Transverse colon (tissue), 4 donors: ENCODE measurements at places on chromosomes 5 and 9.

- H3K27me3 ChIP-seq, result no peaks in the 10 kb centered on the region
- no peak overlapping the region for H3K4me3 ChIP-seq
- H3K36me3 ChIP-seq, result no peaks in the 10 kb centered on the region
- no peak overlapping the region for H3K27ac ChIP-seq
- H3K4me1 ChIP-seq, result no peaks in the 10 kb centered on the region
Observed at GRCh38 chr9:3783156-3783555, 257.4 kb upstream of the RFX3 start.

DNA sequence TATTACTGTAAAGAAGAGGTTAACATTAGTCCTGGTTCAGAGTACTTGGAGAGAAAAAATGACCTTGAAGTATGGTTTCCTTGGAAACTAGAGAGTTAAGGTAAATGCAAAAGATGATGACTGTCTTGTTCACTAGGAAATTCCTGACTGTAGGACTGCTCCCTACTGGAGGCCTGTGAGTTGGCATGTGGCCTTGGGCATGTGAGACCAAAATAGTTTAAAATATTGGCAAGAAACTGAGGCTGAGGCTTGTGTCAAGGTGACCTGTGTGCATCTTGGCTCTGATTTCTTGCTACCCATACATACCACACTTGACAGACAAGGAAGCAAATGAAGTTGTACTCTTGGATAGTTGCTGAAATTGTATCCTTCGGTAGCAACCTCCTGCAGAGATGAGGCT, 96.5 kb downstream of the TARS1 start:
- no peak overlapping the region for H3K27ac ChIP-seq
- no peak overlapping the region for H3K4me3 ChIP-seq
- H3K4me1 ChIP-seq, result no peaks in the 10 kb centered on the region
- H3K36me3 ChIP-seq, result no peaks in the 10 kb centered on the region

DNA sequence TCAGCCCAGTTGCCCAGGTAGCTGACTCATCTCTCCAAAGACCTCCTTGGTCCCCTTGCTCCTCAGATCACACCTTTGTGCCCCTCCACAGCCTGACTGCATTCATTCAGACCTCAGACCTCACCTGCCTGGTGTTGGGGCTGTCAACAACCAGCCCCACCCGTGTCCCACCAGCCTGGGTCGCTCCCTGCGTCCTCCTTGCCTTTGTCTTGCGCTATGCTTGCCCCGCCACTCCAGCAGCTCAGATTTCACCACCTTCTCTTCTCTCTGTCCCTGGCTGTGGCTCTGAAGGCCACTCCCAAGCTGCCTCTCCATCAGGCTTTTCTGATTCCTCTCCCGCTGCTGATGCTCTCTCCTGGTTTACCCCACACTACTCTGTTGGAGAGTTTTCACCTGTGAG, 103.5 kb downstream of the MVB12B start:
- no peak overlapping the region for H3K4me3 ChIP-seq
- no peaks in the 10 kb centered on the region for H3K4me1 ChIP-seq
- no peaks in the 10 kb centered on the region for H3K27me3 ChIP-seq
- DNase-seq, result no peak

DNA sequence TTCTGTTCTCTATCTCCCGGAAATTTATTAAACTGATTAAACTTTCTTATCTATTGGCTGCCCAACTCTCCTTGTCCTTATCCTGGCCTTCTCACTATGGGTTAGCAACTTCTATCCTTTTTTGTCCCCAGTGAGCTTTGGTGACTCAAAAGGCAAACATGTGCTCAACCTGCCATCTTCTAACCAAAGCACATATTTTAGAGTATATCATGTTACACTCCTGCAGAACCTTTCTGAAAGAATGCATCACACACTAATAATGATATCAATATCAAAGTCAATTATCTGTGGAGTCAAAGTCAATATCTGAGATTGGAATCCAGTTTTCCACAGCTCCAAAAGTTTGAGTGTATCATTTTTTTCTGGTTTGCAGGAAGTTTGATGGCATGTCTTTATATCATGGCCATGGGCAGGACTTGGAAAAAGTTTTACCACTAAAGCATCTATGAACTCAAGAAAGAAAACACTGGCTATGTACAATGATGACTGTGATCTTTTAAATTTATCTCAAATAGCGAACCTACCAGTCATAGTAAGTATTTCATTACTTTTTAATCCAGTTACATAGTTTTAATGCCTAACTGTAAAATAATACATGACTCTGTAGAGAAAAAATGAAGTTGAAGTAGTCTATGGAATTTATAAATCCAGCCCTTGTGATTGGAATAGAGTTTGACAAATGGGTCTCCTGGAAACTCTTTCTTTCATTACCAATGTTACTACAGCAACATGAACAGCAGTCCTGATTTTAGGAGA, 166.8 kb downstream of the DROSHA start:
- no peak overlapping the region for H3K27ac ChIP-seq
- no peaks in the 10 kb centered on the region for H3K36me3 ChIP-seq
- no peak overlapping the region for H3K4me3 ChIP-seq
- no peaks in the 10 kb centered on the region for H3K27me3 ChIP-seq

GRCh38 chr9:96202971-96203780, 98.8 kb downstream of the HSD17B3 start:
- H3K36me3 ChIP-seq, result no peaks in the 10 kb centered on the region
- no peaks in the 10 kb centered on the region for H3K27me3 ChIP-seq
- no peaks in the 10 kb centered on the region for H3K4me1 ChIP-seq
- no peak for DNase-seq
- no peak overlapping the region for H3K4me3 ChIP-seq
- H3K27ac ChIP-seq, result no peak overlapping the region

DNA sequence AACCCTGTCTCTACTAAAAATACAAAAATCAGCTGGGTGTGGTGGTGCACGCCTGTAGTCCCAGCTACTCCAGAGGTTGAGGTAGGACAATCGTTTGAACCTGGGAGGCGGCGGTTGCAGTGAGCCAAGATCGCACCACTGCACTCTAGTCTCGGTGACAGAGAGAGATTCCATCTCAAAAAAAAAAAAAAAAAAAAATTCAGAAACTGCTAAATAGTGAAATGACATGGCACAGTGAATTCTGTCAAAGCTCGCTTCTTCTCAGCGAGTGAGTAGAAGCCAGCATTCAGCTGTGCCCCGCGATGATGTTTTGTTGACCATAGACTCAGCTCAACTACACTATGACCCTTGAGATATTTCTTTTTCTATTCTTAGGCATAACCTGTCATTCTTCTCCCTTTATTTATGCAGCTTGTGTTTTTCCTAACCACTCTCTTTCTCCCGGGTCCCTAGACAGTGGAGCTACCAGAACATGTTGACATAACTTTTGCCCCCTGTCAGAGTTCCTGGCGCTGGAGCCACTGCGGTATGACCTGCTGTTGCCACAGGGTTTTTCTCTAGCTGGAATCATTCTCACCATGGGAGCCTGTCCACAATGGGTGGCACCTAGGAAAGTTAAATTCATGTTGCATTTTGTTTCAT, 13.5 kb upstream of the IQGAP2 start:
- H3K4me1 ChIP-seq, result no peaks in the 10 kb centered on the region
- H3K4me3 ChIP-seq, result no peak overlapping the region
- no peak for DNase-seq
- H3K27ac ChIP-seq, result no peak overlapping the region

GRCh38 chr5:139445325-139446170, 6.2 kb upstream of the DNAJC18 start:
- H3K27ac ChIP-seq, result no peak overlapping the region
- no peak for DNase-seq
- H3K4me3 ChIP-seq, result no peak overlapping the region
- no peaks in the 10 kb centered on the region for H3K4me1 ChIP-seq

GRCh38 chr9:137875846-137876245, 1.7 kb upstream of the CACNA1B start:
- H3K4me3 ChIP-seq, result no peak overlapping the region
- no peak overlapping the region for H3K27ac ChIP-seq
- H3K4me1 ChIP-seq, result peaks cover 7% of the 10 kb centered on the region
- H3K27me3 ChIP-seq, result peaks cover 51% of the 10 kb centered on the region
- no peak for DNase-seq
- no peaks in the 10 kb centered on the region for H3K36me3 ChIP-seq

- no peak overlapping the region for H3K27ac ChIP-seq
- no peaks in the 10 kb centered on the region for H3K36me3 ChIP-seq
- H3K4me3 ChIP-seq, result no peak overlapping the region
Observed at GRCh38 chr5:103375350-103375749, 116.8 kb downstream of the MACIR start.

- H3K4me3 ChIP-seq, result no peak overlapping the region
- H3K27ac ChIP-seq, result peak overlapping the region; percentile 78
- no peaks in the 10 kb centered on the region for H3K27me3 ChIP-seq
- H3K4me1 ChIP-seq, result peaks cover 4% of the 10 kb centered on the region
- peak; percentile 60 for DNase-seq
Observed at GRCh38 chr5:172740428-172741205, 30.4 kb downstream of the DUSP1 start.

- H3K27me3 ChIP-seq, result no peaks in the 10 kb centered on the region
- no peak for DNase-seq
- H3K36me3 ChIP-seq, result no peaks in the 10 kb centered on the region
- no peak overlapping the region for H3K27ac ChIP-seq
- peaks cover 17% of the 10 kb centered on the region for H3K4me1 ChIP-seq
- no peak overlapping the region for H3K4me3 ChIP-seq
Observed at GRCh38 chr5:145588113-145588512, 247.0 kb downstream of the PRELID2 start.

DNA sequence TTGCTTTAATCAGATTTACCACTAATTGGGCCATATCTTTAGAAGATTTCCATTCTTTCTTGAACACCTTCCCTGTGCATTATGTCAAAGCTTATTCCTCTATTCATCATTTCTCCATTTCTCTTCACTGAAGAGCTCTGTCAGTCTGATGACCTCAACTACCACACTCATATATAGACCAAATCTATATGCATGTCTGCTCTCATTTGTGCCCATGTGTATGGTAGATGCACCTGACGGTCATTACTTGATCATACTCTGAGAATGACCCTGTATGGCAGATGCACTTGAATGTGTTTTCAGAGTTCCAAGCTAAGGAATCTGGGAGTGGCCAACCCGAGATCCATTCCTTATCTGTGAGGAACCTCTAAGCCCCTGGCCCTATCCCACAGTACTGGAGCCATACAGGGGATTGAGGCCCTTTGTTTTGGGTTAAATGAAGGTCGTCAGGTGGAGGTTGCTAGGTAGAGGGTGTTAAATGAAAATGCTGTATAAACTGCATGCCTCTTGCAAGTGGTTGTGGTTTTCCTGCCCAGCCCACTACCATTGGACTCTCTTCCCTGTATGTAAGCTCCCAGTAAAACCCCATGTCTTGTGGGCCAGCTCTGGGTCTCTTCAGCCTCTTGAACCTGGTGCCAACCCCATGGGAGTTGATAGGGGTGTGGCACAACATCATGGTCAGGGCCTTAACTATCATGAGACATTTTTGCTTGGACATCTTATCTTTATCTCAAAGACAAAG, 229.5 kb downstream of the KIAA0825 start:
- H3K27ac ChIP-seq, result no peak overlapping the region
- DNase-seq, result no peak
- no peaks in the 10 kb centered on the region for H3K4me1 ChIP-seq
- H3K27me3 ChIP-seq, result no peaks in the 10 kb centered on the region
- no peaks in the 10 kb centered on the region for H3K36me3 ChIP-seq

DNA sequence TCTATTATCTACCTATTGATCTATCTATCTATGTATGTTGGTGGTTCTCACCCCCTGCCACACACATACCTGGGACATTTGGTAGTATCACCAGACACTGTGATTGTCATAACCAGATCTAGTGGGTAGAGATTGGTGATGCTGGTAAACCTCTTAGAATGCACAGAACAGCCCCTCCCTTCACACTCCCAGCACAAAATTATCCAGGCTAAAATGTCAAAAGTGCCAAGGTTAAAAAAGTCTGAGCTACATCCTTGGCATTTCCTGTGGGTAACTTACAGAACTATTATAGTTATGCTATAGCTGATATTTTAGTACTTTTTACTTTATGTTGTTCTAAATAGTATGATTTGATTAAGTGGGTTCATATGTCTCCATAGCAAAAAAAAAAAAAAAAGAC, 151.0 kb downstream of the FER start:
- no peak overlapping the region for H3K27ac ChIP-seq
- H3K27me3 ChIP-seq, result no peaks in the 10 kb centered on the region
- no peak for DNase-seq
- no peaks in the 10 kb centered on the region for H3K36me3 ChIP-seq

DNA sequence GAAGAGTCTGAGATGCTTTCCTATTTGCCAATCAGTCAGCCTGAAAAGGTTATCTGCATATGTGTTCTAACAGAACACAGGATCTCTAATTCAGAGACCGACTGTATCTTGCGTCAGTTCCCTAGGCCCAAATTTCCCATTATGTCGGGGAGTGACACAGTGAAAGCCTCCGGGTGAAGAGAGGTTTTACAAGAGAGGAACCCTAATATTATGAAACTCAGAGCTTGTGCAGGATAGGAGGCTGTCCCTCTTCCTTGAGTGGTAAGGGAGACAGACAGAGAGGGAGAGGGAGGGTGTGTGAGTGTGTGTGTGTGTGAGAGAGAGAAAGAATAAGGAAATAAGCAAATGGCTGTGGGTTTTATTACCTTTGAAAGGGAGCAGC, 1.9 kb downstream of the CD14 start:
- H3K4me1 ChIP-seq, result peaks cover 30% of the 10 kb centered on the region
- H3K36me3 ChIP-seq, result no peaks in the 10 kb centered on the region
- H3K4me3 ChIP-seq, result peak overlapping the region; percentile 62
- no peak for DNase-seq
- peak overlapping the region; percentile 78 for H3K27ac ChIP-seq

DNA sequence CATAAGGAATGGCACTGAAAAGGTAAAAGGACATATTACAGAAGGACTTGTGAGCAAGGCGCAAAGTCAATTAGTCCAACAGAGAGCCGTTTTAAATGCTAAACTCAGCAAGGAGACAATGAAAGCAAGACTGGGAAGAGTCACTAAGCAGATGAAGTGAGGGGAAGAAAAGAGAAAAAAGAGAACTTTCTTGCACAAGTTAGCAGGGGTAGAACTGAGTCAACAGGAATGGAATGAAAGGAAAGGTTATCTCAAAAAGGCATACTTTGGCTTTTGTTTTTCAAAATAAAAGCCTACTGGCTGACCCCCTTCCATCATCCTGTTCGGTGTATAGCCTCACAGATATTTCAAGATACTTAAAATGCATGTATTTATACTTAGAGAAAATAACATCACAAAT, 75.0 kb downstream of the NR6A1 start:
- no peaks in the 10 kb centered on the region for H3K36me3 ChIP-seq
- H3K27me3 ChIP-seq, result no peaks in the 10 kb centered on the region
- no peaks in the 10 kb centered on the region for H3K4me1 ChIP-seq

DNA sequence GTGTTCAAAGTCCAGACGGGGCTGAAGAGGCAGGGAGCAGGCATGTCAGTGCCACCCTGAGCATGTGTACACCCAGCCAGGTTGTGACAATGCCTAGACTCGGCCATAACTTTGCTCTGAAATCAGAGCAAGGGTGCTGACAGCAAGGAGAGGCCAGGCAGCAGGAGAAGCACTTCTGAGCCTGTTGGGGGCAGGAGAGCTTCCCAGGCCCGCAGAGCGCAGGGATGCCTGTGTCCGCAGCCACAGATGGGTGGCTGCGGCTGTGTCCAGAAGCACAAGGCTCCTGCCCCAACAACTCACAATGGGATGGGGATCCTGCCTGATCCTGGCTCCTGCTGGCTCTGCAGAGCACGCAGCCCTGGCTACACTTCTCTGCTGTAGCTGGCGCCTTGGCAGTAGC, 373.9 kb downstream of the CHSY3 start:
- no peak overlapping the region for H3K4me3 ChIP-seq
- no peaks in the 10 kb centered on the region for H3K27me3 ChIP-seq
- DNase-seq, result no peak
- no peak overlapping the region for H3K27ac ChIP-seq
